Hematopoietic multipotent progenitor cell (in vitro differentiated cells): ENCODE measurements at places on chromosomes 12 and 14.

- no peak for DNase-seq
Observed at GRCh38 chr12:104480012-104480411, 23.3 kb downstream of the CHST11 start.

DNA sequence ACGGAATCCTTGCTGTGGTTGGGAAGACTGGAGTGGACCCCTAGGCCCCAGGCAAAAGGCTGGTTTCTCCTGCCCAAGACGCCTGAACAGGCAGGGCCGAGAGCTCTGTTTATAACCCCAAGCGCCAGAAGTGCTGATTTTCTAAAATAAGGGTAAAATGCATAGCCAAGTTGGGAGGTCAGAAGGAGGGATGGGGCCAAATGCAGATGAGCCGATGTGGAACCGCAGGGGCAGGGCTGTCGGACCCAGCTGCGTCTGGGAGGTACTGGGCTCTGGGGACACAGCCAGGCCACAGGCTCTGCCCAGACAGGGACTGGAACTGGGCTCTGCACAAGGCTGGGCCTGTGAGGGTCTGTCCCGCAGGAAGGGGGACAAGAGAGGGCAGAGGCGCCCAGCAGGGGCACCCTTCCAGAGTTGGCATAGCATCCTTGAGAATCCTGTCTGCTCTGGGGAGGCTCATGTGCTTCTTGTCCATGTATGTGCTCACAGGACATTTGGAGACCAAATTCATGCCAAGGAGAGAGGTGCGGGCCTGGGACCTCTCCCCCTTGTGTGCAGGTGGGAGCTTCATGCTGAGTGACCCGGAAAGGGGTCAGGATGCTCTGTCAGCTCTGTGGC lies 49.1 kb downstream of the JAG2 start:
- no peak for DNase-seq

DNA sequence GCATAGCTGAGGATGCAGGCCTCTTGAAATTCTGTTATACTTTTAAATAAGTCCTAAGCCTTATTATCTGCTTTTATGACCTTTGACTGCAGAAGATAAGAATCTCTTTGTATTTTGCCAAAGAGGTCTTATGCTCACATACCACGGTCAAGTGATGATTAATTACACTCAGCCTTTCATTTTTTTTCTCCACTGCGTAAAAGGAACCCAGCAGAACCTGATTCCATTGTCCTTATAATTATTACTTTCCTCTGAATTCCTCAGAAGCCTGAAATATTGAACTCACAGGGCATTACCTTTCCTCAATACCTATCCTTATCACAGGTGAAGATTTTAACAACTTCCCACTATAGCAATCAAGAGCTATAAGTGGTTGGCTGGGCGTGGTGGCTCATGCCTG lies 498.7 kb upstream of the RPL10L start:
- DNase-seq: no peak

DNA sequence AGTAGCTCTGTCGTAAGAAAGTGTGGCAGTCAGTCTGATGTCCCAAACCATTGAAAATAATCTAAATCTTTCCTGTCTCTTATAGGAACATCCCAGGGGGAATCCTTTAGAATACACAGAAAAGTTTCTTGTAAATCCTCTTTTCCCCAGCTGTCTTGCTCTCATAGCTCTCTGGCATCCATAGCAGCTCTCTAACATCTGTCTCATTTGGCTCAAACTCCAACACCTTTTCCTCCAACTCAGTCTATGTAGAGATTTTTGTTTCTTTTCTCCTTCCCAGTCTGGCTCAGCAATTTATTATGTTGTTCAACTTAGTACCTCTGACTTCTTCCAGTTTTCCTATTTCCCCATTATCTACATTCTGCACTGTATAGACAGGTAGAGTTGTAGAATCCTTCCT lies 84.4 kb upstream of the NEDD1 start:
- no peak for DNase-seq

DNA sequence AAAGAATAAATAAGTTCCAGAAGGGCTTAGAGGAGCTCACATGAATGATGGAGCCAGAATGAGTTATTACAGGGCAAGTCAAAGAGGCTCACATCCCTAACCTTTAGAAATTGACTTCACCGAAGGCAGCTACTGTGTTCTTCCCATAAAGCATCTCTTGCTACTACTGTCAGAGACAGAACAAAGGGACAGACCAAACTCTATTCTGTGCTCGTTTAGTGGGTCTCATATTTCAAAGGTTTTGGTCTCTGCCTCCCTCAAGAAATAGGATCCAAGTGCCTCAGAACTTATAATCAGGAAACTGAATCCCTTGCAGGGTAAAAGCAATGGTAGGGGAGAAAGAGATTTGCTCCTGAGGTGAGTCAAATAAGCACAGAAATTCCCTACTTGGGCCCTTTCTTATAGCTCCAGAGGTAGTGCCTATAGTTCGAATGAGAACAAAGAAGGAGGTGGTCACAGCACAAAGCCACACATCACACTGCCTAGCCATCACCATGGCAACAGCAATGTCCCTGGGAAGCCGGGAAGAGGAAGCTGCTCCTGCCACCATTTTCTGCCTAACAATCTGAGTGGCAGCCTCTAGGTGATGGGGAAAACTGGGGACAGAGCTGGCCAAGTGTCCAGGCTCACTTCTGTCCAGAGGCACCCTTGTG lies 294.9 kb downstream of the FOXN3 start:
- DNase-seq: no peak

DNA sequence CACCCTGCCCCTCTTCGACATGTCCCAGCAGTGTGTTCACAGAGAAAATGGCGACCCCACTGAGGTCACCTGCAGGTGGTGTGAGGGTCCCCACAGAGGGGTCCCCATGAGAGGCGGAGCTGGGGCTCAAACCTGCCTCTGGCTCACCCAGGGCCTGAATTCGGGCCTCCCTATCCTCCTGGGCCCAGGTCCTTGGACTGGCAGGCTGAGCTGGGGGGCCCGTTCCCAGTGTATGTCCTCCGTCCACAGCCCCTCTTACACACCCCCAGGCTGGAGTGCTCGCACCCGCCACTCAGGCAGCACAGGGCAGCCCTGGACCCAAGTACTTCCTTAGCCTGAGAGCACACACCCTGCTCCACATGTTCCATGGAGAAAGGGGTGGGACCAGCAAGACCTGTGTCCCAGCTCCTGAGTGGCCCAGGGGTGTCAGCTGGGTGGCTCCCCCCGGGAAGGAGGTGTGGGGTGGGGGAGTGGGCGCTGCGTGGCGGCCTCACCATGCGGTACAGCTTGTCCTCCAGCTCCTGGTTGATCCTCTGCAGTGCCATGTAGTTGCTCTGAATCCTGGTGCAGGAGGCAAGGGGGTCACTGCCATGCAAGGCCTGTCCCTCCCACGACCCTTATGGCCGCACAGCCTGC lies 42.6 kb downstream of the BEGAIN start:
- DNase-seq: no peak

GRCh38 chr14:24057867-24058259 lies 6.1 kb downstream of the CARMIL3 start:
- DNase-seq: no peak

DNA sequence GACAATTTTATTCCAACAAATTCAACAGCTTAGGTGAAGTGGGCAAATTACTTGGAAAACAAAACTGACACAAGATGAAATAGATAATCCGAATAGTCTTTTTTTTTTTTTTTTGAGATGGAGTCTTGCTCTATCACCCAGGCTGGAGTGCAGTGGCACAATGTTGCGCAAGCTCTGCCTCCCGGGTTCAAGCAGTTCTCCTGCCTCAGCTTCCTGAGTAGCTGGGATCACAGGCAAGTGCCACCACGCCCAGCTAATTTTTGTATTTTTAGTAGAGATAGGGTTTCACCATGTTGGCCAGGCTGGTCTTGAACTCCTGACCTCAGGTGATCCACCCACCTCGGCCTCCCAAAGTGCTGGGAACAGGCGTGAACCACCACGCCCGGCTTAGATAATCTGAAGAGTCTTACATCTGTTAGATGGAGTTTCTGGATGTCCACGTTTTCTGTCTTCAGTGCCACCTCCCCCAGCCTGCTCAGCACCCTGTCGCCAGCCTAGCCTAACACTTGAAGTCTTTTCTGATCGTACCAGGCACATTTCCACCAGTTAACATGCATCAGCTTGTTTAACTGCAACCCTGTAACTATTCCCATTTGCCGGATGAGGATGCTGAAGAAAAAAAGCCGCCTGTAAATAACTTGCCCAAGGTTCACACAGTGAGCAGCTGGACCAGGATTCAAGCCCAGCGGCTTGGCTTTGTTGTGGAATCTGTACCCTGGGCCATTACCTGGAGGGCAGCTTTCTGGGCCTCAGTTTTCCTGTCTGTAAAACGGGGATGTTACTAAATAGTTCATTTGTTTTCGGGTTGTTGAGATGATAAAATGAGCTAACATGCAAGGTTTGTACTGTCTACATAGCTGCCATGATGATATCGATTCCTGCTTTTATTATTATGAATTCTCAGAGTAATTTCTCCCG lies 26.4 kb downstream of the FBRSL1 start:
- DNase-seq: no peak

DNA sequence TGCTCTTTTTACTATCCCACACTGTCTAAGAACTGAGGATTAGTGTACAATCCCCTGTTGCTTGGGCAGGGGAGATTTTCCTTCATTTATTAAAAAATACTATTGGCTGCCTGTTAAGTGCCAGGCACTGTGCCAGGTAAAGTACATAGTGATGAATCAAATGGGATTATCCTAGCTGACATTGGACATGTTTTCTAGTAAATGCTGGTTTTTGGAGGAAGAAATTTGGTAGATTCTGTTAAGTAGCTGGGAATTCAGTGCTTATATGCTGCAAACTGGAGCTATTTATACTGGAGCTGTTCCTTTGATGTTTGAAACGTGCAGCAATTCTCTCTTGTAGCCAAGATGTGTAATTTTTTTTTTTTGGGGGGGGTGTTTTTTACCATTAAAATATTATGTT lies 299.6 kb downstream of the EMP1 start:
- no peak for DNase-seq

DNA sequence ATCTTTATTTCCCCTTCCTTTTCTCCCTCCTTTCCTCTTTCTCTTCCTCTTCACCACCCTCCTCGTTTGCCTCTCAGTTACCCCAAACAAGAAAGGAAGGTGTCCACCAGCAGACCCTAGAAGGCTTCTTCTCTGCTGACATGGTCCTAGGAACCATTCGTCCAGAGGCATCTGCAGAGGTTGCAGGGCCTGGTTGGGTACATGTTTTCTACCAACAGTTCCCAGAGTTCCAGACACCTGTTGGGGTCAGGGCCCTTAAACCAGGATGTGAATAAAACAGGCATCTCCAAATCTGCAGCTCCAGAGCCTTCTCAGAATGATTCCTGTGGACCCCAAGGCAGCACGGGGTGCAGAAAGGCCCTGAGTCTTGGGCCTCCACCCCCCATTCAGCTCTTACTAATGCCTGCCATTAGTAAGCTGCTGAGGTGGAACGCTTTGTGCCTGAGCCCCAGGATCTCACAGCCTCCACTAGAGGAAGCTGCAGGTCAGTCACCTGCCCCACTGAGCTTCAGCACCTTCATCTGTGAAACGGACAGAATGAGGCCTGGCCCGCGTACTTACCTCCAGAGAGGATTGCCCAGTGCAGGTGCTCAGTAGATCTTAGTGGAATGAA lies 130.4 kb downstream of the DICER1 start:
- no peak for DNase-seq

GRCh38 chr14:63707216-63707615 lies 20.6 kb downstream of the SGPP1 start:
- DNase-seq: no peak

DNA sequence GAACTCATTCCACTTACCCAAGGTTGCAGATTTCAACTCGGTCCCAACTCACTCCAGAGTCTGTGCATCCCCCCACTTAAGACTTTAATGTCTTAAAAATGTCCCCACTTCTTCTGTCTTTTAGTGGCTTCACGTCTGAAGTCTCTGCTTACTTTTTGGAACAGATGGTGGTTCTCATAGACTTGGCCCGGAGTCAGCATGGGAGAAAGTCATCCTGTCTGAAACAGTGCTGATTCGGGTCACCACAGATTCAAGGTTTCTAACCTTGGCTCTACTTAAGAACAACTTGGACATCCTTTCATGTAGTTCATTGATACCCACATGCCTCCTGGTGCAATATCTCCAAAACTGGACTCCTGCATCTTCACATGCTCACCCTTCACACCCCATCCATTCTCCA lies 26.0 kb downstream of the CHST11 start:
- no peak for DNase-seq

- DNase-seq: no peak
Observed at GRCh38 chr12:50404307-50404706, 3.6 kb downstream of the LARP4 start.

DNA sequence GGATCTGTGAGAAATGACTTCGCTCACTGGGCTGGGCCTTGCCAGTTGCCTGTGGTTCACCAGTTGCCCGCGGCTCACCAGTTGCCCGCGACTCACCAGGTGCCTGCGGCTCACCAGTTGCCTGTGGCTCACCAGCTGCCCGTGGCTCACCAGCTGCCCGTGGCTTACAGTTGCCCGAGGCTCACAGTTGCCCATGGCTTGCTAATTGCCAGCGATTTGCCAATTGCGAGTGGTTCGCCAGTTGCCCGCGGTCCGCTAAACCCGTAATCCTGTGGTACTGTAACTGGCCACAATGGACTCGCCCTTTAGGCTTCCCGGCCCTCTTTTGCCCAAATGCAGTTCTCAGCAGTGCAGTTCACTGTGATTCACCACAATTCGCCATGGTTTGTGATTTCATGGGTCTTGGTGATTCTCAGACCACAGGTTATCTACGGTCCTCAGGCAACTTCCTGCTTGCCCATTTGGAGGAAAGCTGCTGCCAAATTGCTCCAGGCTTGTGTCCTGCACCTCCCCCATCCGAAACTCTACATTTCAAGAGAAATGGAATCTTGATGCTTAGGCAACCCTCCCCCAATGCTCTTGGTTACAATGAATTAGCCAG lies 15.0 kb upstream of the MEG3 start:
- no peak for DNase-seq

- no peak for DNase-seq
Observed at GRCh38 chr12:55043542-55043941, 23.8 kb downstream of the NEUROD4 start.

DNA sequence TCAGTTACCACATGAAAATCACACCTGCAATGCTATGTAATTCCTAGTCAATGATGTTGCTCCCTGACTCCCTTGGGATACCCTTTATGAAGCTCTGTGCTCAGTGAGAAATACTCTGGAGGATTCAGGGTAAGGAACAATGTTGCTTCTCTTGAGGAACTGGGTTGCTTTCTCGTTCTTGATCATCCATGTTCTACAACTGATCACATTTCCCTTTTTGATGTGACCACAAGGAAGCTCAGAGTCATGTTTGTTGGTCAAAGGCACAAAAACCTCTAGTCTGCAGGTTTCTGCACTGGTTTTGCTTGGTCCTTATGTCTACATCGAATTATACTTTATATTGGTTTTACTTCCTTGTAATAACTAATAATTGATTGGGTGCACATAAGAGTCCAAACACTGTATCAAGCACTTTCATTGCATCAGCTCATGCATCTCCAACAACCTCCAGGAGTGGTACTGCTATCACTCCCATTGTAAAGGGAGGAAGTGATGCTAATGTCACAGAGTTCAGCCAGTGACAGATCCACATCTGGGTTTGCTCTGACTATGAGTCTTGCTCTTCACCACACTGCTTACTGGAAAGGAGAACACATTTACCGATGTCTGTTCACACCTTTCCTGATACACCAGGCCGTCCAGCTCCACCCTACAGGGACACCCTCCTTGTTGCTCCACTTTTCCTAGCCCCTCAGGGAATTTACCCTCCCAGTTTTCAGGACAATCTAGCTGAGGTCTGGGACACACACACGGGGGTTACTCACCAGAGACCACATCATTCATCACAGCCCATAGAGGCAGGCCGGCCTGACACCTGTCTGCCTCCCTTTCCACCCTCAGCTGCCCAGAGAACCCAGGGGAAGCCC lies 41.0 kb downstream of the CMKLR1 start:
- DNase-seq: no peak
